NCI-H1048 (cell line): ENCODE measurements at places on chromosomes 16 and 17.

DNA sequence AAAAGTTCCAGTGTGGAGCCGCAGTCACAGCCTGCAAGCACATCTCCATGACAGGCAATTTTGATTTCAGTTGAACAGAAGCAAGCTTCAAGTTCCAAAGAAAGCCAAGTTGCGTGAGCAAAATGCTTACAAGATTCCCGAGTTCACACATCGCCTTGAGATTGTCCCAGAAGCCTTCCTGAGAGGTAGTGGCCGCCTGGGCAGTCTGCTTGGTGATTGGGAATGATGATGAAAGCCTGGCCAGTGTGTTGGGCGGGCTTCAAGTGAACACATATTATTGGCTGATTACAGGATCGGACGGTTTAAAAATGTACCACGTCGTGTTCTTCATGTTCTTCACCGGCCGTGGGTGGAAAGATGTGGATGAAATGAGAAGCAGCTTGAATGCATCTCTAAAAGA, 185.5 kb downstream of the FOXL1 start:
- no peak for DNase-seq

DNA sequence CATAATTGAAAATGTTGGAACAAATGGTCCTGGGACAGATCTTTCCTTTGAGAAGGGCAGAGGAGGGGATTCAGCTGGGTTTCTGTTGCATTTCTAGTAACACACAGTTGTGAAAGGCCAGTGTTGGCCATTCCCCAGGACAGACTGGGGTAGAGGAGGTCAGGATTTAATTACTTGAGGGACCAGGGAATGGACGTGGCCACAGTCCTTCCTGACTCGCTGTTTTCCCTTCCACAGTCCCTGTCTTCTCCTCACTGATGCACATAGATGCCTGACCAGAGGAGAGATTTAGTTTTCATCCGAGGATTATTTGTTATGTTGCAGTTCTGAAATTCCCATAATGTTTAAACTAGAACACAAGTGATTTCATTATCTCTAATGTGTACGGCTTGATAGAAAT, 25.2 kb upstream of the HEATR6 start:
- DNase-seq, result no peak

DNA sequence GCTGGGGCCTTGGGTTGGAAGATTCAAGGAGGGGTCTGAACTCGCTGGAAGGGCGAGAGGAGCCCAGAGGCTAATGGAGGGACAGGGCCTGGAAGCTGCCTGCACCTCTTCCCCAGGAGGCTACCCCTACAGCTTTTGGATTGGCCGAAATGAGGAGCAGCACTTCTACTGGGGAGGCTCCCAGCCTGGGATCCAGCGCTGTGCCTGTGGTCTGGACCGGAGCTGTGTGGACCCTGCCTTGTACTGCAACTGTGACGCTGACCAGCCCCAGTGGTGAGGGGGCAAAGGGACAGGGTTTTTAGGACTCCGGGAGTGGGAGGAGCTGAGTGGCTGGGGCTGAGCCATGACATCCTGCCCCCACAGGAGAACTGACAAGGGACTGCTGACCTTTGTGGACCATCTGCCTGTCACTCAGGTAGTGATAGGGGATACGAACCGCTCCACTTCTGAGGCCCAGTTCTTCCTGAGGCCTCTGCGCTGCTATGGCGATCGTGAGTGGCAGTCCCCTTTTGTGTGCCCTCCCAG, 8.8 kb downstream of the CNTNAP1 start:
- no peak for DNase-seq

- no peak for DNase-seq
These were observed 20.2 kb upstream of the C1QL1 start for GRCh38 chr17:44988044-44988942.

- DNase-seq, result no peak
These were observed 7.9 kb downstream of the QPRT start for GRCh38 chr16:29686740-29687332.

- DNase-seq, result no peak
These were observed 11.9 kb downstream of the IKZF3 start for GRCh38 chr17:39852239-39852638.

GRCh38 chr17:6476810-6477179, 32.5 kb downstream of the PIMREG start:
- DNase-seq, result no peak

- DNase-seq, result no peak
These were observed at the start of gene ARHGAP27 for GRCh38 chr17:45432405-45433158. TSS of gene ARHGAP27 (minus strand) at chr17:45432870. CDS start at chr17:45430279, 2,591 bp downstream.

DNA sequence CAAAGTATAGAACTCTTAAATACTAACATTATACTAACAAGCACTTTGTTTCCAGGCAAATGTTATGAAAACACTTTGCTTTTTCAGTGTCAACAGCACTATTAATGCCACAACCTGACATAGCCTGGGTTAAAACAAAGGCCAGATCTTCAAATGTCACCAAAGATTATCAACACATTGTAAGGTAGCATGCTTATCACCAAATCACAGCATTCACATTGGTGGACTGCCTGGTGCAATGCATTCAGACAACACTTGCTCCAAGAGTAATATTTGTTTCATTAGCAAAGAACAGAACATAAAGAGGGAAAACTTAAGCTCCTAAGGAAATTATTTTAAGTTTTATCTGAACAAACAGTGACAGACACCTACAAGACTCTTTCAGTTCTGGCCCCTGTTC, 1361.2 kb downstream of the CDH8 start:
- no peak for DNase-seq

GRCh38 chr17:78667741-78668640, 90.8 kb upstream of the DNAH17 start:
- no peak for DNase-seq

DNA sequence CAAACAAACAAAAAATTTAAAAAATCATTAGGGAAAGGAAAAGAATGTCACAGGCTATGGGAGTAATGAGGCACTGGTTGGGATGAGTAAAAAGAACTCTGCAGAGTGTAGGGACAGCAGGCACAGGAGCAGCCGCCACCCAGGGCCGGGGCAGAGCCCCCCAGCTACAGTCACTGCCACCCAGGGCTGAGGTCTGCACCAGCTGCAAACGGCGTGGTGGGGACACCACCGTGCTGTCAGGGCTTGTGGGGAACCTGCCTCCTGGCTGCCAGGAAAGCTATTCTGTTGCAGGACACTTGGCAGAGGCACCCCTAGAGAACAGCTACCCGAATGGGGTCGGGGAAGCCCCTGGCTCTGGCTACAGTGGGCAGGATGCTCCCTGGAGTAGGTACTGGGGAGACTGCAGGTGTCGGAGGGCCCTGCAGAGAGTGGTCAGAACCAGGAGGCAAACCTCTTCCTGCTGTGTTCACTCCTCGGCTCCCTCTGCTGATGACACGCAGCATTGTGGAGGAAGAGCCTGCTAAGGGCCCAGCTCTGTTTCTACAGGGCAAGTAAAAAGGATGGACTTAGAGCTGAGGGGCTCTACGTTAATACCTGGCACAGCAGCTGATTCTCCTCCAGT, 32.3 kb upstream of the CAPN15 start:
- DNase-seq, result no peak

- no peak for DNase-seq
These were observed 24.1 kb upstream of the KCNJ16 start for GRCh38 chr17:70050931-70051330.

GRCh38 chr17:59899099-59899498, 6.2 kb downstream of the RPS6KB1 start:
- no peak for DNase-seq

GRCh38 chr16:6884002-6884401, 448.6 kb upstream of the RBFOX1 start:
- DNase-seq, result no peak

DNA sequence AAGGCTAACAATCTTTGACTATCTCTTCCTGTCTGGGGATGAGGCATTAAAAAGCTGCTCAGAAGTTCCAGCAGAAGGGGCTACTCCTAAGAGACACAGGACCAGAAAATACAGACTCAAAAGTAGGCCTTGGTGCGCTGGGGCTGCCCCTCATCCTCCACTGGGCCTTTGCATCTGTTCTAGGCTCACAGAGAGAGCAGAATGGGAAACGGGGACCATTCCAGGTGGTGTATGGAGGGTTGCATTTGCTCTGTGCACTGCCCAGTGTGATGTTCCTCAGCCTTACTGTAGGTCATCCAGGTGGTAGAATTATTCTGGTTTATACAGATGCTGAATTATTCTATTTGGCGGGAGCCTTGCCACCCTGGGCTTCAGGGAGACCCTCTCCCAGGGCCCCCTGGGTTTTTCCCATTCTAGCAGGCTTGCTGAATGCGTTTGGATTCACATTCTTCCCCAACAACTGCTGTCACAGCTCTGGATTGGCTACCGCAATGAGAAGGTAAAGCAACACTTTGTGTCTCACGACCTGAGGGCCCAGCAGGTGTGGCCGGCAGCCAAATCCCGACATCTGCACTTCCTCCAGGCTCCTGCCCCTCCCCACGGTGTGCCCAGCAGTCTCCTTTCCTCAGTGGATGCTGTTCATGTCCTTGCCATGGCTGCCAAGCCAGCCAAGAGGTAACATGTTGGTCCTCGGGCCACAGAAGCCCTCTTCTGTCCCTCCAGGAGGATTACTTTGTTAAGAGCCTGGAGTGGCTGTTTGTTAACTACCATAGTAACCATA, 25.0 kb upstream of the ZNHIT3 start:
- DNase-seq, result no peak

DNA sequence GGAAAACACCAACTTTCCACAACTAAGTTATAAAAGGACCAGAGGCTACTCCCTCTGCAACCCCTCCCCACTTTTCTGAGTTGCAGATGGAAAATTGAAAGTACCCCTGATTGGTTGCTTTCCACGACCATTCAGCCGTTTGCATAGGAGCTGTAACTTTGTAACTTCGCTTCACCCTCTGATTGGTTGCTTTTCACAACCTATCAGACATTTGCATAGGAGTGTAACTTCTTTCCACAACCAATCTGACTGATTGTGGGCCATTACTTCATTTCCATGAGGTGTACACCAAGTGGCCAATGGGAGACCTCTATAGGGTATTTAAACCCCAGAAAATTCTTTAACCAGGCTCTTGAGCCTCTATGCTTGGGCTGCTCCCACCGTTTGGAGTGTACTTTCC, 644.1 kb downstream of the WWOX start:
- DNase-seq, result no peak

DNA sequence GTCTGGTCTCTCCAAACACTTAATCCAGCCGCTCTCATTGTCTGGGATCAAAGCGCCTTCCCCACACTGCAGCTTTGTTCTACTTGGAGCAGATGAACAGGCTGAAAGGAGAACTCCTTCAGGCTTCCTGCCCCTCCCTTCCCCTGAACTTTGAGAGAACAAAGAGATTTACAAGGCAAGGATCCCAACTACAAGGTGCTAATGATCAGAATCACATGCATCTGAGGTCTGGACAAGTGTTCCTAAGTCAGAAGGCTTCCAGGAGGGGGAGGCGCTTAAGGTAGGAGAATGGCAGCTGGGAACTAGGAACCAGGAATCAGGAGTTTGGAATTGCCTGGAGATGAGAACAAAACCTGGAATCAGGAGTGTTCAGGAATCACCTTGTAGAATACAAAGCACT, 606.3 kb upstream of the CDH11 start:
- no peak for DNase-seq

DNA sequence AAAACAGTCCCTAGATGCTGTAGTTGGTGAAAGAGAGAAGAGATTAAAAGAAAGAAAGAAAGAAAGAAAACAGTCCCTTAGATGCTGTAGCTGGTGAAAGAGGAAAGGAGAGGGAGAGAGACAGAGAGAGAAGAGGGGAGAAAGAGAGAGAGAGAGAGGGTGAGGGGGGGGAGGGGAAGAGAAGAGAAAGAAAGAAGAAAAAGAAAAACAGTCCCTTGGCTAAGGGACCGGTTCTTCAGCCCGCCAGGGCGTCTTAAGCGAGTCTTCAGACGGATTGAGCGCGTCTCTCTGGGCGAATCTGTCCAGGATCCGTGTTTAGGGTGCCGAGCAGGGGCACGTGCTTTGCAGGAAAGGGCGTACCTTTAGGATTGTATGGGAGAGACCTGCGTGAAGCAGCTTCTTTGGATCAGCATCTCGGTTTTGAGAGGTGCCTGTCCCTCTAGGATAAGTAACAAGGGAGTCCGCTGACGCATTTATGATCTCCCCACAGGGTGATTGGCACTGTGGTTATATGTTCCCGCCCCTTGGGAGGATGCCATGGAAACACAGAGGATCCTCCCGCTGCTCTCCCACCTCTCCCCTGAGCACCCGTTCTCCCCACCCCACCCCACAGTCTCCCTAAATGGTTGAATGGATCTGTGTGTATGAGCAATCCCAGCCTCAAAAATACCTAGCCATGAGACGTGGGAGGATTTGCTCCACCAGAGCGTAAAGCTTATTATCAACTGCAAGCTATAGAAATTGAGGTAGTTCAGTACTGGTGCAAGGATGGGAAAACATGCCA, 16.7 kb downstream of the GNGT2 start:
- no peak for DNase-seq

DNA sequence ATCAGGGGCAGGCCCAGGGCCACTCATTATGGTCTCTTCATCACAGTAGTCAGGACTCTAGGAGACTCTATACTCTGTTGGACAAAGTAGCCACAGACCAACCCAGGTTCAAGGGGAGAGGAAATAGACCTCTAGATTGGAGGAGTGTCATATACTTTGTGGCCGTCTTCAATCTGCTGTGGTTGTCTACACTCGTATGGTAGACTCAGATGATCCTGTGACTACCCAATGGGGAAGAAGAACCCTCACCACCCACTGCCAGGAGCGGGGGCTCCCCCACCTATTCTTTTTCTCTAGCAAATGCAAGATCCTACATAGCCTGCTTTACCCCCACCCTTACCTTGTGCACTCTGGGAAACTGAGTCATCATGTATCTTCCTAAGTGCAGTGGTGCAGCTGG, 80.5 kb downstream of the KSR1 start:
- DNase-seq, result no peak
